Psoas muscle (tissue), 8 donors: ENCODE measurements at places on chromosomes 1 and 21. TPM values are rescaled to one million over a fixed set of nuclear protein-coding genes. Genes with fewer than 3 reads are reported as not detected.

CD5L gene
- total RNA-seq, result not detected

COL16A1 gene
- total RNA-seq, result 8.8 TPM

GJC2 gene
- 0.37 TPM for total RNA-seq

GRCh38 chr1:111139324-111139955 is 453 bp downstream of the DRAM2 start:
- peaks cover 36% of the 10 kb centered on the region for H3K4me1 ChIP-seq
- H3K36me3 ChIP-seq, result peaks cover 36% of the 10 kb centered on the region
- peak overlapping the region; percentile 93 for H3K27ac ChIP-seq
- H3K4me3 ChIP-seq, result peak overlapping the region; percentile 96
- no peaks in the 10 kb centered on the region for H3K27me3 ChIP-seq

- no peak overlapping the region for H3K4me3 ChIP-seq
- no peaks in the 10 kb centered on the region for H3K36me3 ChIP-seq
- H3K27me3 ChIP-seq, result no peaks in the 10 kb centered on the region
- H3K27ac ChIP-seq, result no peak overlapping the region
- H3K4me1 ChIP-seq, result peaks cover 3% of the 10 kb centered on the region
- no peak for DNase-seq
Observed at GRCh38 chr1:201731142-201731541, 97.8 kb upstream of the IPO9 start.

DNA sequence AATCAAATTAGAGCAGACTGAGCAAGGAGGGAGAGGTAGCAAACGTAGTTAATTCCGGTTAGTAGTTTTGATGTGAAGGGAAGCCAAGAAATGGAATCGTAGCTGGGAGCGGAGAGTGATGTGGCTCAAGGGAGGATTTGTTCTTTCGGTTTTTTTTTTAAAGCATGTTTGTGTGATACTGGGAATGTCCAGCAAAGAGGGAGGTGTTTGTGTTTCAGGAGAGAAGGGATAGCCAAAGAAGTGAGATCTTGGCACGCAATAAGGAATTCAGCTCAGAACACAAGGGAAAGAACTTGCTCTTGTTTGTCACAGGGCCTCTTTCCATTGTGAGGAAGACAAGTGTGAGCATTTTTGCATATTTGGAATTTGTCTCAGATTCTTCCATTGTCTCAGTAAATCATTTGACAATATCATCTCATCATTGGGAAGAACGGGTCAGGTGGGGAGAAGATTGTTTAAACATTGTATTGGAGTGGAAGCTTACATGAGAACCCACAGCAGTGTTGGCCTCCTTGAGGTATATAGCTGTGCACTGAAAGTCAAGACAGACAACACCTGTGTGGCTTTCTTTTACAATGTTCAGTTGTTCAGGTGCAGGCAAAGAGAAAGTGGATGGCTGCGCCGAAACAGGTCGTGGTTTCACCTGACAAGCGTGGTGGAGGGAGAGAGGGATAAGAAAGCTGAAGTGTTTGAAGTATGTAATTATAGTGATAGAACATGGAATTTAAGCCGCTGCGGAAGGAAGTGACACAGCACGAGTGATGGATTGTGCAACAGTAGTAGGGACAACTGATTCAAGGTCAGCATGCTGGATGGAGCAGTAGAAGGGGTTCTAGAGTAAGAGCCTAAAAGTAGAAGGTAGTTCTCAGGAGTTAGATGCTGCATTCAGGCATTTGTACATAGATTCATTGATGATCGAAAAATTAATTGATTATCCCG is 25.4 kb downstream of the FMN2 start:
- no peak overlapping the region for H3K4me3 ChIP-seq
- no peaks in the 10 kb centered on the region for H3K27me3 ChIP-seq
- DNase-seq, result no peak
- H3K36me3 ChIP-seq, result no peaks in the 10 kb centered on the region

DNA sequence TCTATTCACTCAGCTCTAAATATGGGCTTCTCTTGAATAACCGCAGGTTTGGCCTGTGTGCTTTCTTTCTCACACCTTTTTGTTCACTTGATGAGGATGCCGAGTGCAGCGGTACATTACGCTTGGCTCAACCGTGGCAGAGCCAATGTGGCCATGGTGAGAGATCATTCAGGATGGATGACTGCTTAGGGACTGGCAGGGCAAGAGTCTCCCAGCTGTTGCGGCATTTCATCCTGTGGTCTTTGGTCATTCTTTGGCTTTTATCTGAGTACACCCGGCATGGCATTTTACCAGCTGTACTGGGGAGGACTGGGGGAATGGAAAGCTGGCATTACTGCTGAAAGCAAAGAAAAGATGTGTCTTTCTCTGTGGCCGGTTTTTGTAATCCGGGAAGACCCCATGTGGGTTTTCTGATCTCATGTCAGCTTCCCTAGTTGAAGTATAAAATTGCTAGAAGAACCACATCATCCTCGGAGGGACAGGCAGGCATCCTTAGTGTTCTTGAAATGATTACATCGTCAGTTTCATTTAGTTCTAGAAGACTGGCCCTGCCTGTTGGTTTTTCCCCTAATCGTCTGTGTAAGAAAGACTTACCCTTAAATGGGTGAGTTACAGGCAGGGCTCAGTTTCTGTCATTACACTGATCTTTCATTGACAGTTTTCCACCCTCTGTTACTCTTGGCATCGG is 15.1 kb downstream of the PCP4 start:
- H3K36me3 ChIP-seq, result no peaks in the 10 kb centered on the region
- H3K27ac ChIP-seq, result no peak overlapping the region
- no peaks in the 10 kb centered on the region for H3K27me3 ChIP-seq
- no peak for DNase-seq
- H3K4me3 ChIP-seq, result no peak overlapping the region
- no peaks in the 10 kb centered on the region for H3K4me1 ChIP-seq

DNA sequence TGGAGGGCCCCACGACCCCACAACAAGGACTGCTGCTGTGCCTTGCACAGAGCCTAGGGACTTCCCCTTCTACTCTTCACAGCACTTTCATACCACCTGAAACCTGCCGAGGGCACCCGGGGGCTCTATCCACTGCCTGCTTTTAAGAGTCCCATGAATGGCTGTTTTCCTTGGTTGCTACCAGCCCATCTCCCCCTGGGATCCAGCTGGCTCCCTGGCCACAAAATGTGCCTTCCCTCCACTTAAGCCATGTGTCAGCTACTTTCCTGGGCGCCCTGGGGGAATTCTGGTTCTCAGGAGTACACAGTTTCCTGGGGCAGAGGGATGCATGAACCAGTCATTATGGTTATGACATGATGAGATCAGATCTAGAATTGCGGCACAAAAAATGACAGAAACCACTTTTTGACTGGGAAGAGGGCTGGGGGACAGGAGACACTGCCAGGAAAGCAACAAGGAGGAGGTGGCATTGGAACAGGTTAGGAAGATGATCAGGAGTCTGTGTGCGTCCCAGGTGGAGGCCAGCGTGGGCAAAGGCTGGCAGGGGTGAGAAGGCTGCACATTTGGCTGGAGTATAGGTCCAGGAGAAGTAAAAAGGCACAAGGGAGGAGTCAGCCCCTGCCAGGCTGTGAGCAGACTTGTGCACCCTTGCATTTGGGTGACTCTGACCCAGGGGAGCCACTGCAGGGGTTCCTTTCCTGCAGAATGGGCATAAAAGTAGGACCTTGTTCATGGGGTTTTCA is 3.2 kb upstream of the TNFRSF8 start:
- no peaks in the 10 kb centered on the region for H3K4me1 ChIP-seq
- DNase-seq, result no peak
- peaks cover 20% of the 10 kb centered on the region for H3K27me3 ChIP-seq
- no peak overlapping the region for H3K27ac ChIP-seq
- no peak overlapping the region for H3K4me3 ChIP-seq

GRCh38 chr1:212532469-212533147 is 76.0 kb upstream of the ATF3 start:
- no peak overlapping the region for H3K27ac ChIP-seq
- DNase-seq, result no peak
- H3K27me3 ChIP-seq, result peaks cover 10% of the 10 kb centered on the region
- H3K4me3 ChIP-seq, result no peak overlapping the region
- no peaks in the 10 kb centered on the region for H3K36me3 ChIP-seq

DNA sequence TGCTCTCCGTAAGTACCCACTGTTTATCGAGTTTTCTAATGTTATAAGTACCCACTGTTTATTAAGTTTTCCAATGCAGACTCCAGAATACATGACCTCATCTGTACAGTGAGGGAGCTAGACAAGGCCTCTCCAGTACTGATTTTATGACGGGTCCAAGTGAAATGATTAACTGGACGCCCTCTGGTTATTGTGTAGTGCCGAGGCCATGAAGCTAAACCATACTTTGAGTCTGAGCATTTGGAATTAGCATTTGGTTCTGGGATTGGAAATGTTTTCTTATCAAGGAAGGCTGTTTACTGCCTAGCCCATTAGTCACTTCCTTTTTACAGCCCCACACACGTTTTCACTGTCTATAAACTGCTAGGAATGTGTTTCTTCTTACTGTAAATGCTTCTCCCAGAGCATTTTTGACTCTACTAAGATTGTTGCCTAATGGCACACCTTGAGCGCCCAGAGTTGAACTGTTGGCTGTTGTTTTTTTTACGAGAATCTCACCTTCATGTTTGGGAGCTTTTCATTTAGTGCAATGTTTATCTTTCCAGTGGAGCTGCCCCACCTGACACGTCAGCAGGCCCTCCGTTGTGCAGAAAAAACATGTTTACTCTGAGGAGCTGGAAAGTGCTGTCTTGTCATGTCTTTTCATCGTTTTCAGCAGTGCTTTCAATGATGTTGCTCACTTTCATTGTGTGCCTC is 26.9 kb downstream of the SPATA46 start:
- no peak for DNase-seq
- H3K36me3 ChIP-seq, result no peaks in the 10 kb centered on the region
- H3K4me3 ChIP-seq, result no peak overlapping the region
- H3K27me3 ChIP-seq, result no peaks in the 10 kb centered on the region
